ENCODE measurements at places on chromosomes 3 and 15.

GRCh38 chr3:10557781-10558373 lies 52.5 kb upstream of the ATP2B2 start:
- DNase-seq = no peak

- no peak for DNase-seq
Observed at GRCh38 chr3:130537673-130538304, 20.8 kb downstream of the COL6A6 start.

DNA sequence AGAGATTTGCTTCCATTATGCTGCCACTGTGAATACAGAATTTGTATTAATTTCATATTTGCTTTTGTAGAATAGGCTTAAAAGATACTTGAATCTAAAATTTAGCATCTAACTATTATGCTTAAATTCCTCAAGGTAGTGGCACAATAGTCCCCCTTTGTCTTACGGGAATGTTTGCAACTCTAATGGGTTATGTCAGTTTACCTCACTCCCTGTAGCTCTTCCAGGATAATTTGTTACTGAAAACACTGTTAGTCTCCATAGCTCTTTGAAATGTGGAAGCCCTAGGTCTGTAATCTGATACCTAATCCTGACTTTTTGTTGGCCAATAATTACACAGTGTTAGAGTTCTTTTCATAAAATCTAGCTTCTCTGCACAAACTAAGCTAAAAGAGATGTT lies 433.4 kb downstream of the PYDC2 start:
- no peak for DNase-seq

DNA sequence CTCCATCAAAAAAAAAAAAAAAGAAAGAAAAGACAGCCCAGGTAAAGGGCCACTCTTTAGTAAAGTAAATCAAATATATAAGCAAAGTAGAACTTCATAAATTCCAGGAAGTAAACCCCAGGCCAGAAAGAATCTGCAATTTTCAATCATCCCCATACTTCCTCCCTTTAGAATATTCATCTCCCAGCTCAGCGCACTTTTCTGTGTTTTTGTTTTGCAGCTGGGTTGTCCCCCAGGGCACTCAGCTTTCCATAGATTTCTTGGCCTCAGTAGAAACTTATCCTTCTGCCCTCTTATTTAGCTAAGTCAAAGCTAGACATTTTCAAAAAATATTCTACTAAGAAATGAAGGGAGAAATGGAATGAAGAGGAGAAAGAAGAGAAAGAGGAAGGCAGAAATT lies 24.0 kb upstream of the SPRED1 start:
- no peak for DNase-seq

GRCh38 chr15:98408231-98408630 lies 240.1 kb upstream of the IGF1R start:
- DNase-seq = no peak

Data from DMS153 (cell line).